ENCODE measurements at places on chromosomes 13 and 19.

DNA sequence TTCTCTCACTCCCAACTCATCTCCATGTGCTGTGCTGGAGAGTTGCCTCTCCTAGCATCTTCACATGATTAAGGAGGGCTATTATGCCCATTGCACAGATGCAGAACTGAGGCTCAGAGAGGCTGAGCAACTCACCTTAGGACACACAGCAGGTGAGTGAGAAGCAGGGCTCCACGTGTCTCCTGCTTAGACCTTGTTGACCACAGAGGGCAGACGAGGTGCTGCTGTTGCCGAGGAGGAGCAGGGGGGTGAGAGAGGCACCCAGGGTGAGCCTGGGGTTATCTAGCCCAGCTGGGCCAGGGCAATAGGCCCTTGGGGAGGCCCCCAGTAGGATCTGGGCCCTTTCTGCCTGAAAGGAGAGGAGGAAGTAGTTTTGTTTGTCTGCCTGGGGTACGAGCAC is 2.4 kb upstream of the HSH2D start:
- no peak for DNase-seq

GRCh38 chr19:57233207-57233606 is 2.4 kb downstream of the AURKC start:
- DNase-seq: no peak

DNA sequence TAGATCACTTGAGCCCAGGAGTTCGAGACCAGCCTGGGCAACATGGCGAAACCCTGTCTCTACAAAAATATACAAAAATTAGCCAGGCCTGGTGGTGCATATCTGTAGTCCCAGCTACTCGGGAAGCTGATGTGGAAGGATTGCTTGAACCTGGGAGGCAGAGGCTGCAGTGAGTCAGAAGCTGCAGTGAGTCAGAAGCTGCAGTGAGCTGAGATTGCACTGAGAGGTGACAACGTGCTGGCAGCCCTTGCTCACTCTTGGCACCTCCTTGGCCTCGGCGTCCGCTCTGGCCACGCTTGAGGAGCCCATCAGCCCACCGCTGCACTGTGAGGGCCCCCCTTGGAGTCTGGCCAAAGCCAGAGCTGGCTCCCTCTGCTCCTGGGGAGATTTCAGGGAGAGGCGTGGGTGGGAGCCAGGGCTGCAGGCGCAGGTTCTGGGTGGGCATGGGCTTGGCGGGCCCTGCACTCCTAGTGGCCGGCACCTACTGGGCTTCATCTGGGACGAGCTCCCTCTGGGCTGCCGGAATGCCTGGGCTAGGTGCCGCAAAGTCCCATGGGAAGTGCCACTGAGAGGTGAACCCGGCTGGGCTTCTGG is 39.5 kb upstream of the RPL21 start:
- no peak for DNase-seq

DNA sequence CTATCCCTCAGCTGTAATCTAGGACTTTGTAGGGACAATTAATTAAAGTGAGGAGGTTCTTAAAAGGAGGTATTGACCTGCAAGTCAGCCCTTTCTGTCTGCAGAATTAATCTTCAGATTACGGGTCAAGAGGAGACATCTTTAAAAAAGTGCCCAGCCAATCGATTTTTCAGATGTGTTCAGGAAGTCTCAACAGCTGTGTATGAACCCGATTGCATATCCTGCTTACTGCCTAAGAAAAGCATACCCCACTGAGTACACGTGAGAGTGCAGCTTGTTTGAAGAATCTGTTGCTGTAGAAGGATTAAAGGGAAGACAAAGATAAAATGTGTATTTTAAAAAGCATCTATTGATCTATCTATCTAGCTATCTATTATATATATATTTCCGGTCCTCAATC is 1194.5 kb downstream of the UQCRFS1 start:
- DNase-seq: no peak

DNA sequence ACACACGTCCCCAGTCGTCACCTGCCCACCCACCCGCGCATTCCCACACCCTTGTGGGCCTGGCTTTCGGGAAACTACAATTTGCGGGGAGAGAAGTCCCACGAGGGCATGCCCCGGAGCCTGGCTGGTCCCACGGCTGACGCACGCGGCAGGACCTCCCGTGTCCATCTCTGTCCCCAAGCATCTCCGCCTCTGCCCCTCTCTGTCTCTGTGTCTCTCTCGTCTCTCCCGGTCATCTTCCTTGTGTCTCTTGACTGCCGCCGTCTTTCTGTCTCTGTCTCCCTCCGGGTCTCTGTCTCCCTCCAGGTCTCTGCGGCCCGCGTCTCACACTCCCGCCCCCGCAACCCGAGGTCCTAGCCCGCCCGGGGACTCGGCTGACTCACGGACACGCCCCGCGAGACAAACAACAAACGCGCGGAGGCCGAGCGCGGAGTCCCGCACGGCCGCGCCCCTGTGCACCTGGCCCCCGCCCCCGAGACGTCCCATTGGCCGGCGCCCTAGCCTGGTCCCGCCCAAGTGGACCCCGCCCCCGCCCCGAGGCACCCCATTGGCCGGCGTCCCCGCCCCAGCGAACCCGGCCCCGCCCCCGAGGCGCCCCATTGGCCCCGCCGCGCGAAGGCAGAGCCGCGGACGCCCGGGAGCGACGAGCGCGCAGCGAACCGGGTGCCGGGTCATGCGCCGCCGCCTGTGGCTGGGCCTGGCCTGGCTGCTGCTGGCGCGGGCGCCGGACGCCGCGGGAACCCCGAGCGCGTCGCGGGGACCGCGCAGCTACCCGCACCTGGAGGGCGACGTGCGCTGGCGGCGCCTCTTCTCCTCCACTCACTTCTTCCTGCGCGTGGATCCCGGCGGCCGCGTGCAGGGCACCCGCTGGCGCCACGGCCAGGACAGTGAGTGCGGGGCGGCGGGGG is at the start of gene FGF22:
Gene FGF22, plus strand, starts transcription at position 627 of the 908 bp plus-strand sequence. Its CDS starts 47 bp downstream, at position 674.
- DNase-seq: no peak

DNA sequence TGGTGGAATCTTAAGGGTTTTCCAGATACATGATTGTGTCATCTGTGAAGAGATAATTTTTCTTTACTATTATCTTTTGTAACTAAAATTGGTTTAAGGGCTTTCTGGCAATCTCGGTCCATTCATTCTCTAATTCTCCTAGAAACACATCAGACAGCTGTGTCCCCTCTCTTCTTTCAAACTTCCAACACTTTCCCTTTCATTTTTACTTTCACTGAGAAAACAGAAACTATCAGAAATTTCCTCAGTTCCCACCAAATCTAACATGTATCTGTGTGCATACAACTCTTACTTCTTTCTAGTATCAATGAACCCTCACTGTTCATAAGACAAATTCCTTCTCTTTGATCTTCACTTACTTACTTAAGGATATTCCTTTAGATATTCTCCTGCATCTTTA is 40.2 kb downstream of the KCNRG start:
- no peak for DNase-seq

- DNase-seq: no peak
Measured at GRCh38 chr19:28929006-28929405, 283.9 kb downstream of the UQCRFS1 start.

DNA sequence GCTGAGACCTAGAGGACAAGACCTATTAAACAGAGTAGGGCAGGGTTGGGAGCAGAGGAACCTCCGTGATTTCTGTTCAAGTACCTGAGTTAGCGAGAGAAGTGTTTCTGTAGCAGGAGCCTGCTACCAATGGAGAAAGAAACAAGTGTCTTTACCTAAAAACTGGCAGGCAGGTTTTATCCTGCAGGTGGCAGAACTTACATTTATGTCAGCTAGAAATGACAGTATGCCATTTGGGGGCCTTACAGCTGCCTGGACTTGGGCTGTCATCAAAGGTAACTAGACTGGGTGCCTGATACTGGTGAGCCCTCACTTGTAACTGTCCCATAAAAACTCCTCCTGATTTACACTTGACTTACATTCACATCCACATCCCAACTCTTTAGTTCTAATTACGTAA is 185.3 kb upstream of the MIR17HG start:
- DNase-seq: no peak

DNA sequence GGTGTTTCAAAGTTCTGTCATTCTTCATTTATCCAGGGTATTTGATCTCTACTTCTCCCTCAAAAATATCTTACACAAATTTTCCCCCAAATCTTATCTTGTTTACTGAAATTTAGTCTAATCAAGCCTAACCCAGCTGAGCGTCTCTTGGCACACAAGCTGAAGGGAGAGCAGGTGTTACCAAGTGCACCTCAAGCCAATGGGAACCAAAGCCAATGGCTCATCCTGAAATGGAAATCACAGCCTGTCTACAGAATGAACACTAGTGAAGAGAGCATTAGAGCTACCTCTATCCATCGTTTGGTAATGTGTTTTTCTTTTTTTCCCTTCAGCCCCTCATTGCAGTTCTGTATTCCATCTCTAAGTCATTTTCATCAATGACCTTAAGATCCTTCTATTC is 1350.8 kb downstream of the OLFM4 start:
- no peak for DNase-seq

DNA sequence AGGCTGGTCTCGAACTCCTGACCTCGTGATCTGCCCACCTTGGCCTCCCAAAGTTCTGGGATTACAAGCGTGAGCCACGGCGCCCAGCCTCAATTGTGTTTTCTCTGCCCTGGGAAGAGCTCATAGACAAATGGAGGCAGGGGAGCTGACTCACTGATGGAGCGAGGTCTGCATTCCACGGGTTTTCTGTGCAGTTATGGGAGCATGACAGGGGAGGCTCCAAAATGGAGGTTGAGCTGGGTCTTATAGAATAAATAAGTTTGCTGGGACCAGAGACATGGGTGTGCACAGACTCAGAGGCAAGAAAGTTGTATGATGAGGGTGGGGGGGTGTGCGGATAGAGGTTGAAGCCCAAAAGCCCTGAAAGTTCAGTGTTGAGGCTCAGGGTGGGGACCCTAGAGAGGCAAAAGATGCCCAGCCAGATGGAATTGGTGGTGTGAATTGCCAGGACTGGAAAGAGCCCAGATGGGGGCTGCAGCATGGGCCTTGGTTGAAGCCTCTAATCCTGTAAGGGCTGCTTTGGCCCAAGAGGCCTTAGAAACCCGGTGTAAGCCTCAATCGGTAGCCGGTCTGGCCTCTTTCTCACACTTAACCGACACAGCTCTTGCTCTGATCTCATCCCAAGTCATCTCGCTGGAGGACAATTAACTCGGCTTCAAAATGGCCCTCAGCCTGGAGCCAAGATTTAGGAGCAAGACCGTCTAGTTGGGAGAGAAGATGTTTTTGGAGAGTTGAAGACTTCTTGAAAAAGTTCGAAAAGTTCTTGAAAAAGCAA is 1.9 kb downstream of the TPM4 start:
- no peak for DNase-seq

DNA sequence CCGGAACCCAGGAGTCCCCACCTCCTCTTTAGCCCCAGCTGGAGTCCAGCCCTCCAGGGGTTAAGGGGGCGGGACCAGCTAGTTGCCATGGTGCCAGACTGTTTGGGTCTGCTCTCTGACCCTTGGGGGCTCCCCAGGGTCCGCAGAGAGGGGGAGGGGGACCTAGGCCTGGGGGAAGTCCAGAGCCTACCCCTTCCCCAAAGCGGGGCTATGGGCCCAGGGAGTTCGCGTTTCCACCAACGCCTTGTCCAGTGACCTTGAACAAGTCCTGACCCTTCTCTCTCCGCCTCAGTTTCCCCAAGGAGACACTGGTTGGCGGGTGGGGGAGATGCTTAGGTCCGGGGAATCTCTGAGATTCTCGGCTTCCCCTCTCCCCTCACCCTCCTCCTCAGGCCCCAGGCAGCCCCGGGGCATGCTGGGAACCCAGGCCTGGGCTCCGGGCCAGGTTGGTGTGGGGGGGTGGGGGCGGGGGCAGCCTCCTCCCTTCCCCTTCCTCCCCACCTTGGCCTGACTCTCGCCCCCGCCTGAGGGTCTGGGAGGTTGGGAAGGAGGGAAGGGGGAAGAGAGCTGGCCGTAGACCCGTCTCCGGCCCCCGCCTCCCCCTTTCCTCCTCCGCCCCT is 2.6 kb upstream of the SPACA6 start:
- DNase-seq: no peak

DNA sequence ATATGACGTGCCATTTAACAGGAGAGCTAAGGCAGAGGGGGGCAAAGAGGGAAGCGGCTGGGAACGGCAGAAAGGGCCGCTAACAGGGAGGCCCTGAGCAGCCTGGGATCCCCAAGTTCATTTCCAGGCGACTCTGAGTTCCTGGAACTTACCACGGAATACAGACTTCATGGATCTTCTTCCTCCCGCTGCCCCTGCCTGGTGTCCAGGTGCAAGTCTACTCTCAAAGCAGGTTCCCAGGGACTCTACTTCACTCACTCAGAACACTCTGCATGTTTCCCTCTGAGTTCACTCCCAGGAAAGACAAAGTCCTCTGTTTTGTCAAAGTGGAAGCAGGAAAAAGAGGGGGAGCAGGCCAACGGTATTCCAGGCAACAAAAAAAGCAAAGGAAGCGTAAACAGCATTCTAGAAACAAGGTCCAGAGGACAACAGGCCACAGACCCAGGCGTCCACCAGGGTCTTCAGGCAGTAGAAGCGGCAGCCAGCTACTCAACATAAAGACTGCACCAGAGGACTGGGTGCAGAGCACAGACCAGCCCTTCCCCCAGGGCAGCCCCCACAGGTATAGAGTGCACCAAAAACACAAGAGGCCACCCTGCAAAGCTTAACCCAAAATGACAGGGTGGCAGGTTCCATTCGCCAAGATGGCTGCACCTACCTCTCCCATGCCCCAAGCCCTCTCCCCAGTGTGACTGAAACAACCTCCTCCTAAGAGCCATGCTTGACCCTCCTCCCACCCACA is 3.0 kb downstream of the MIER2 start:
- DNase-seq: no peak

GRCh38 chr13:23778879-23779278 is 110.3 kb downstream of the MIPEP start:
- DNase-seq: no peak

- no peak for DNase-seq
Measured at GRCh38 chr13:46142776-46143175, 37.9 kb upstream of the CPB2 start.

GRCh38 chr13:51584731-51585672 is 740 bp downstream of the WDFY2 start:
- DNase-seq: no peak

DNA sequence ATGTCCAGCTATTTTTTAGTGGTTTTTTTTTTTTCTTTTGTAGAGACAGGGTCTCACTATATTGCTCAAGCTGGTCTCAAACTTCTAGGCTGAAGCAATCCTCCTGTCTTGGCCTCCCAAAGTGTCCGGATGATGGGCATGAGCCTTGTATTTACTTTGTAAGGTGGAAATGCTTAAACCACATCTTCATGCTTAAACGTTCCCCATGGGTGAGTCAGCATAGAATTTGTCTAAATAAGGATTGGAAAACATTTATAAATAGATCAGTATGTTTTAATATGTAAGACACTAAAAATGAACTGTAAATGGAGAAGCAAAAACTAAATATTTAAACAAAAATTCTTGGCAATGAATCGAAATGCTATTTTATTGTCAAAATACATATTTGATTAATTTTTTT is 698.0 kb downstream of the PCDH9 start:
- DNase-seq: no peak

- DNase-seq: no peak
Measured at GRCh38 chr19:2529473-2529918, 53.6 kb downstream of the GADD45B start.

DNA sequence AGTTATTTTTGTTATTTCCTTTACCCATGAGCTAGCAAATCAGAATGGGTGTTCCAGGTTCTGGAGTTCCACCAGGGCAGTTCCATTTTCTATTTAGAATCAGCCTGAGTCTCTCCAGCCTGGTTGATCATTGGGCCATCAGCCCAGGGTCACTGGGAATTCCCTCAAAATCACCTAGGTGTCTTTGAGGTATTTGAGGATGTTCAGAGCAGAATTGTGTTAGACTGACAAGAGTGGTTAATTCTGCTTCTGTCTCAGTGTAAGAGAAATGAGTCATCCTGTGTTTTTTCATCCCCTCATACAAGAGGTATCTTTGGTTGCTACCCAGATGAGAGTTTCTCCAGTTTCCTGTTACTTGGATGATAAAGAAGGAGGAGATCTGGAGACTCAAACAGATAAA is 11.7 kb downstream of the ZNF66 start:
- no peak for DNase-seq

GRCh38 chr13:110648848-110649421 is 33.6 kb downstream of the NAXD start:
- DNase-seq: no peak
